CD4-positive, alpha-beta T cell treated with Interleukin-6 for 4 hours (primary cell): ENCODE measurements at places on chromosomes 6 and 20.

- no peak for DNase-seq
Observed at GRCh38 chr6:125078602-125079321, 74.8 kb upstream of the TPD52L1 start.

GRCh38 chr6:128098000-128098581, 197.2 kb upstream of the THEMIS start:
- DNase-seq = no peak

GRCh38 chr20:55805138-55805537, 200.2 kb downstream of the CBLN4 start:
- no peak for DNase-seq

GRCh38 chr6:150211700-150212511, 69.1 kb downstream of the PPP1R14C start:
- no peak for DNase-seq

GRCh38 chr20:63536997-63537524, at the start of gene PTK6:
Gene PTK6 (minus strand): TSS chr20:63537376. CDS start chr20:63537314, 62 bp downstream.
- DNase-seq = peak; percentile 39

GRCh38 chr6:110949679-110950285, 8.7 kb upstream of the GTF3C6 start:
- no peak for DNase-seq

DNA sequence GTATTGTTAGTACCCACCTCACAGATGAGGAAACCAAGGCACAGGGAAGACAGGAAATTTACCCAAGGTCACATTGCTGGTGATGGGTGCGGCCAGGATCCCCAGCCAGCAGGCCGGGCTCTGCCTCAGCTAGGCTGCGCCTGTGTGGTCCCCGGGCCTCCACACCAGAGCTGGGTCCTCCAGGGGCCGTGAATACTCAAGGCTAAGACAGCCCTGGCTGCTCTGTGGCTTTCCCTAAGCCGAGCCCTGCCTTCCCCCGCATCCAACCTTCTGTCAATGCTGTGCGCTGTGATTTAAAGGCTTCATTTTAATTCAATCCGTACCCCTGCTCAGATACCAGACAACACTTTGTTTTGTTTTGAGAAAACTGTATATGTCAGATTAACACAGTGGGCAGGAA, 246.7 kb downstream of the TTLL2 start:
- DNase-seq = no peak

- DNase-seq = no peak
Observed at GRCh38 chr6:21455071-21455470, 138.5 kb upstream of the SOX4 start.

DNA sequence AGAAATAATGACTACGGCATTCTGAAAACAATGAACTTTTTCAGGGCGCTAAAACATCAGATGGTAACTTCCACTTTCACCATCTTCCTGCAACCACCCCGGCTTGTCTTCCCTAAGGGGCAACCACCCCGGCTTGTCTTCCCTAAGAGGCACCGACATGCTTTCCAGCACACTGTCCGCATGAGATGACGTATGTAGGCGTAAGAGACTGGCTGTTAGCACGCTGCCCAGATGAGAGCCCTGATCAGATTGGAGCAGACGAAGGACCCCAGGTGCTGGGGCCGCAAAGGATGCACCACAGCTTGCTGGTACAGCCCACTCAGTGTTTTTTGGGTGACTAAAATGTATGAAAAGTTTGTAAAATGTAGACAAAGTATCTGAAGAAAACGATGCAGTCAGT, 29.3 kb downstream of the ASCC3 start:
- no peak for DNase-seq

DNA sequence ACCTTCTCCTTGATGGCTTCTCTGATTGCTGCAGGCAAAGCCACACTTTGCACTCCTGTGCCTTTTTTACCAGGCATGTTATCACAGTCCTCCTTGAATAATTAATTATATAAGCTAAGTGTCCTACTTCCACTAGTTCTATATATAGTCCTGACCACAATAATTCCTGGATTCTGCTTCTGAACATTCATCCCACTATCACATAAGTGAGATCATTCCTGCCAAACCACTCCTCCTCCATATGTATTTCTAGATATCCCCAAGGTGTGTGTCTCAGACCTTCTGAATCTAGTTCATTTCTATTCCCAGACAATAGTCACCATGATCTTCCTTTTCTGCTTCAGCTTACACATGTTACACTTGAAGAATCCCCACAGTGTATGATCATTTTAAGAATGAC, 1237.5 kb upstream of the MAP3K7 start:
- DNase-seq = no peak

GRCh38 chr6:33073431-33073871, at the start of gene HLA-DPA1:
Gene HLA-DPA1 (minus strand): TSS chr6:33073649.
- DNase-seq = peak; percentile 44

DNA sequence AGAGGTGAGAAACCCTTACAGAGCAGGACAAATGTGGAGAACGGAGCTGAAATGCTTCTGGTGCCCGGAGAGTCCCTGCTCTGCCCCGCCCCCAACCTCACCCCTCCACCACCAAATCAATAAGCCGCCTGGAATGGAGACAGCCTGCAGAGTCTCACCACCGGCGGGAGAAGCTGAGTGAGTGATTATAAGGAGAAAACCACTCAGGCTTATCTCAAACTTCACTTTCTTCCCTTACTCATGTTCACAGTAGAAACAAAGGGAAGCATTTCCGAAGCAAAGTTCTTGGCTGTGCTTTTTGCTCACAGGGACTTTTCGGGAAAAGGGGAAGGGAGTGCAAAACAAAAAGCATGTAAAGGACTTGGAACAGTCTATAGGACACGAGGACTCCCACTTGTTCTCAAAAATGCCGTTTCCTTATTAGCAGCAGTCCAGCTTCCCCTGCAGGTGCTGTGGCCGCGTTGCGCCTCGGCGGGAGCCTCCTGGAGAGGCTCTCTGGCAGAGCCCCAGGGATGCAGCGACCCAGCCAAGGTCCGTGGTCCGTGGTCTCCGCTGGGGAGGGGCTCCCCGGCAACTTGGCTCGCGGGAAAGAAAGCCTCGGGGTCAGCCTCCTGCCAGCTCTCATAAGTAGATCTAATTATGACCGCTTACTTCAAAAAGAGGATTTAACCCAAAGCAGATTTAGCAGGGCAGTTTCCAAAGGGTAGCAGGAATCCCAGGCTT, 64.8 kb upstream of the TMEM30A start:
- no peak for DNase-seq

DNA sequence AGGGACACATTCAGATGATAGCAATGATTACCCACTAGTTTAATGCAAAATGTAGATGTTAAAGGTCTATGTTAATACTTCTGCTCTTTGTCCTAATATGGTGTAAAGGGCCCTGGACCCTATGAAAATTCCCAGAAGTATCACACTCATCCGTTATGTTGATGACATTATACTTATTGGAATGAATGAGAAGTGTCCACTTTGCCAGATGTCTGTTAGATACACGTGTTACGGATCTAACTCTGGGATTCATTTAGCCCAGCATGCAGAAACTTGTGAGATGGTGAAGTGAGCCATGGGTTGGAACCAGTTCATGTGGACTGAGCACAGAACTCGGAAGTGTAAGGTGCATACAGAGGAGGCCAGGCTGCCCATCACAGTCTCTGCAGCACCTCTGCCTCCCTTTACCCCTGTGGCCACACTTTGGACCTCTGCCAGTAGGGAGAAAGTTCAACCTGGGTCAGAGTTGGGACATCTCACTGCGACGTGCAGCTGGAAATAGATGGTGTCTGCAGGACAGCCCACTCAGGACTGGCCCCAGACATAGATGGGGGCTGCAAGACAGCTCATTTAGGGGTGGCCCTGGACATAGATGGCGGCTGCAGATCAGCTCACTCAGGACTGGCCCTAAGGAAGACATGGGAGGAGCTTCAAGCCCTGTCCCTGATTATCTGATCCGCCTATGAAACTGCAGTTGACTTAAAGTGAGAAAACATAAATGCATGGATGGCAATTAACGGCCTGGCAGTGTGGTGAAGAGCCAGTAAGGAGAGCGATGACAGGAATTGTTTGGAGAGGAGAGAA, 71.2 kb upstream of the THBS2 start:
- DNase-seq = no peak

- DNase-seq = no peak
Observed at GRCh38 chr6:81969814-81970213, 217.3 kb upstream of the TENT5A start.

DNA sequence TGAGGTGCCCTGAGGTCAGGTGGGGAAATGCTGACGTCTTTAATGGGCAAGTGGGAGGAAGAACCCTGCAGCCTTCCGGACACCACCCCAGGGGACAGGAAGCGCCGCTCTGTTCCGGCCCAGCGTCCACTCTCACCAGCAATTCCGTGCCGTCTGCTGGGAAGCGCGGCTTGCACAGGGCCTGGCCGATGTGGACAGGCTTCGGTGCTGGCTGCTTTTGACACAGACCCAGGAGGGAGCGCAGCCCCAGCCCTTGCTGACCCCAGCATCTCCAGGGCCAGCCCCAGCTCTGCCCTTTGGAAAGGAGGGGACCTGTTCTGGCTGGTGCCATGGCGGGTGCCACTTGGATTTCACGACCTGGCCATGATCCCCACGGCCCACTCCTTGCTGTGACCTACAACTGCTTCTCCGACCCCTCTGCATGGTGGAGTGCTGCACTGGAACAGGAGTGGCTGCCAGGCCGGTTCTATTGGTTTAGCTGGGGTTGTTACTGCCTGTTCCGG, 123.2 kb downstream of the DLL1 start:
- DNase-seq = peak; percentile 0

GRCh38 chr20:16083639-16084280, 489.5 kb downstream of the KIF16B start:
- no peak for DNase-seq

GRCh38 chr20:40698744-40699143, 9.7 kb upstream of the MAFB start:
- no peak for DNase-seq

DNA sequence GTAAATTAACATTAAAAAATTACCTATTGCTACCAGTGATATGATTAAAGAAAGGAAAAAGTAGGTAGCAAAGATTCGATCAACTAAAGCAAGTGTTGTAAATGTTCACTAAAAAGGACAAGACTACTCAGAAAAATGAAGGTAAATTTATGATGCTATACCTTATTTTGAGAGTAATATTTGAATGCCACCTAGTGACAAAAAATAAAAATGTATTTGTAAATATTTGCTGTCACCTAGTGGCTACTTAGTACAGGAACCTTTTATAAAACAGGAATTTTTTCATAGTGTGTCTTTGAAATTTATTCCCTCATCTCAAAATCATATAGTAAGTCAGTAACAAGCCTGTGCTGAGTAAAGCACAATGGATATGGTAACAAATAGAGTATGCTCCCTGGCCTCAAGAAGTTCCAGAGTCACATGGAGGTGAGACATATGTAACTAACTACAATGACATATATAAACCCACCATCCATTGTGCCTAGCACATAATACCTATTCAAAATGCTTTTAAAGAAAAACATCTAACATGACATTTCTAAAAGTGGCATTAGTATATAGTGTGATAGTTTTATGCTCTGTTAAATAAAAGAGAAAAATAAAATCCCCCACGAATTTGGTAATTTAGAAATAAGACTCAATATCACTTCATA, 193.1 kb upstream of the SIM1 start:
- no peak for DNase-seq

GRCh38 chr20:25198663-25199383, 3.3 kb downstream of the ENTPD6 start:
- DNase-seq = no peak

DNA sequence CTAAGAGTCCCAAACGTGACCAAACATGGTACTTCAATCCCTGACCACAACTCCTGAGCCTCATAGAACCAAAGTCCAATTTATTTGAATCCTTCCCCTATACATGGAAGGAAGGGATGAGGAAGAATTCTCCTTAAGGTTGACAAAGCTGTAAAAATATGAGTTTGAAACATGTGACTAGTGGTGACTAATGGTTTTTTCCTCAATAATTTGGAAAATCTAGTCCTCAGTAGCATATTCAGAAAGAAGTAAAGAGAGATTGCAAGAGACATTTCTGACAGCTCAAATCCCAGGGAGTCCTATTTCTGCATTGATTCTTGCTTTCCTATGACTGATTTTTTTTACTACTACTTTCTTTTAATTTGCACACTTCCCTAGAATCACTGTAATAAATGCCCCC, 443.7 kb downstream of the FRK start:
- no peak for DNase-seq

DNA sequence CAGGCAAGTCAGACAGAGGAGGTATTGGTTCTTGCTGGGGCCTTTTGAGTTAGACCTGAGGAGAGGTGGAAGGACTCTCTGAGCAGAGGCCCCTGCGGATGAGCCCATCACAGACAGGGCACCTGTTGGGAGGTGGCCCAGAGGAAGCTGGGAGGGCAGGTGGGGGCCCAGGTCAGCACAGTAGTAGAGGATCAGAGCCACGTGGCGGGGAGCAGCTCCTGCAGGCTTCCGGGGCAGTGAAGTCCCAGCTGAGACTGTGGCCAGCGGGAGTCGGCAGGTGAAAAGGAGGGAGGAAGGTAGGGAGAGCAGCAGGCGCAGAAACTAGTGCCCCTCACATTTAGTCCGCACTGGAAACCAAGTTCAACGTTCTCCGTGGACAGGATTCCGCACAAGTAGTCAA, 61.8 kb downstream of the RSPH3 start:
- no peak for DNase-seq

- DNase-seq = peak; percentile 82
Observed at GRCh38 chr6:30325150-30325872, 1.4 kb upstream of the TRIM39 start.

DNA sequence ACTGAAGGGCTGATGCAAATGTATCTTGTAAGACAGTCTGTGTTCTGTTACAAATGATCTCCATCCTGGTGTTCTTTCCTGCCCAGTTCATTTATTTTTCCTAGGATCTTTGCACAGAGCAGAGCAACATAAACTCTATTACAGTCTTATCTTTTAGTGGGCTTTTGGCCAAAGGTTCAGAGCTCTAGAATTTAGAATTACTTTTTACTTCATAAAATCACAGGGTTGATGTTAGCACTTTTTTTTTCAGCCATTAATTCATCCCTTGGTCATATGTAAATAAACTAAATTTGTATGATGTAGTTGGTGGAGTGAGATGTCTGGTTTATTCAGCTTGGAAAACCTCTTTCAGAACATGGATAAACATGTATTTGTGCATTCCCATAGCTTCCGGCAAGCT, 181.9 kb downstream of the ZFAND3 start:
- no peak for DNase-seq

DNA sequence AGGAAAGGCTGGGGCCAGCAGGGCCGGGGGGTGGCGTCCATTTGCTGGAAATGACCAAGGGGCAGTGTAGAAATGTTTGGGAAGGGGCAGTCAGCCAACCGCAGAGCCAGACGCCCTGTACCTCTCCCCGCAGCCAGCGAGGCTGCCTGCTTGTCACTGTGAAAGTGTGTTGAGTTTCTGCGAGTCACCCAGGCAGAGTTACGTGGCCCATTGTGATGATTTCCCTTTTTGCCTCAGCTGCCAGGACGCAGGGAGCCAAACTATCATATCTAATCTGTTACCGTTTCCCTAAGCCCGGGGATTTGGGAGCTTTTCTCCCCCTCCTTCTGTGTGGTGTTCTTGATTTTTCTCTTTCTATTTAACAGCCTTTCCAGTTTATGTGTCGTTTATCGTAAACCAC, 67.9 kb upstream of the STX16 start:
- no peak for DNase-seq
